Activated CD4-positive, alpha-beta T cell treated with anti-CD3 and anti-CD28 coated beads for 24 hours (primary cell): ENCODE measurements at places on chromosomes 5 and 9.

- DNase-seq, result no peak
Observed at GRCh38 chr5:15823398-15823797, 323.4 kb downstream of the FBXL7 start.

GRCh38 chr5:62922191-62922590 is 343.6 kb downstream of the LRRC70 start:
- DNase-seq, result no peak

DNA sequence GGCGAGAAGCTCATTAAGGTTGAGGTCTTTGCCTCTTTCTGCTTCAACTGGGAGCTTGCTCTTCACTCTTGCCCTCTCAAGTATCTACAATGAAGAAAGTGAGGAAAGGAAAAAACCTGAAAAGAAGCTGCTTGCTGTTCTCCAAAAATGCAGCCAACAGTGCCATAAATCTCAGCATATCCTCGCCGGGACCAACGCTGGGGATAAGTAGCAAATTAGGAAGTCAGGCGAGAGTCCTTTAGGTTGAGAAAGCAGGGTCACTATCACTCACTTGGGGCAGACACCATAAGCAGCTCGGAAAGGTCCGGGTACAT is 399 bp downstream of the NUP155 start:
- DNase-seq, result peak; percentile 9

- DNase-seq, result no peak
Observed at GRCh38 chr5:96432216-96433065, 607 bp downstream of the PCSK1 start.

- DNase-seq, result peak; percentile 36
Observed at GRCh38 chr9:112037281-112038016, 137.6 kb downstream of the SUSD1 start.

DNA sequence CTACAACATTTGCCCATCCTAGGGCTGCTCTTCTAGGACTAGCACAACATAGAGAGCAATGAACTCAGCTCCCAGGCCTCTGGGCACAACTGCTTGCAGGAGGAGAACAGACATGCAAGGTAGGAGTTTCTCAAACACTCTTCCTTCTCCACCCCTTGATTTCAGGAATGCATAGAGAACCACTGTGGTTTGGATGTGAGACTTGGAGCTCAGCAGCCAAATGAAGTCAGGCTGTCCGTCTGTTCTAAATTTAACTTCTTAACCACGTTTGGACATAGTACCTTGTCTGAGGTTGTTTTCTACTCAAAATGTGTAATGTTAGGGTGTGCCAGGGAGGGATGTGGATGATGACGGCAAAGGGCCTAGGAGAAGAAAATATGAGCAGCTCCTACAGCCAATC is 515.1 kb upstream of the TNC start:
- DNase-seq, result no peak

GRCh38 chr5:16690243-16690852 is 73.6 kb upstream of the RETREG1 start:
- DNase-seq, result no peak

DNA sequence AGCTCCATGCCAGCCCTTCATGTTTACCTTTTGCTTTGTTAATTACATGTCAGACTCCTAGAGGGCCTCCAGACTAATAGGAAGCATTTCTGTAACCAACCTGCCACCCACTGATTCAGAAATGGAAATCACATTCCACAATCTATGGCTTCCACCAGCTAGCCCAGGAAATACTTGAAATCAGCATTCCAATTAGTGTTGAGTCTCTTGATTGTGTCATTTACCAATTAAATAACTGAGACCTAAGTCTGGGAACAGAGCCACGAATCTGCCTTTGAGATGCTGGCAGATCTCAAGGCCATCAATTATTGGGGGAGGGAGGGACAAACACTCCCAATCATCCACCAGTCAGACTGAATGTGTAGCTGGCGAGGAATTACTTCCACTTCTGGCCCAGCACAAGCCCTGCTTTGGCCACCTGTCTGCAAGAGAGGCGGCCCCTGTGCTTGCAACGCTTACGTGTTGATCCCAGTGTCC is 27.4 kb upstream of the SAP30L start:
- DNase-seq, result no peak

- no peak for DNase-seq
Observed at GRCh38 chr5:151718646-151719045, 31.9 kb upstream of the SPARC start.

DNA sequence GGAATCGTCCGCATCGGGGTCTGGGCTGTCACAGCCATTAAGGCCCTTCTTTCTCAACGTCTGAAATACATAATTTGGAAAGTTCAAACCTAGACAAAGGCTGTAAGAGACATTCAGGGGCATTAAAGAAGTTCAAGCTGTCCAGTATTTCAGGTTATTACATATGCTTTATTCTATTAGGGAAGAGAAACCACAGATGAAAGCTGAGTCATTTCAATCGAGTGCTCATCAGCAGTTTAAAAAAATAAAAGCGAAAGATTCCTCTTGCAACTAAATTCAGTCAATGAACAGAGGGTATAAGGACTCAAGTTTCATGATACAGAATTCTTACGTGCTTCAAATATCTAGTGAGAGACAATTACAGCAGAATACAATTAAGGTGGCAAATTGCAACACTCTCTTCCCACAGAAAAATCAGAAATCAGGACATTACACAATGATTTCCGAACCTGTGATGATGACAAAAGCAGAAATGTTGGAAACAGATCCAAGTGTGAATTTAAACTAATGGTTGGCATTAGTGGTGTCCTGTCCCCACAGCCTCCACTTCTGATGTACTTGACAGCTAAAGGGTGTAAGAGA is 121.6 kb downstream of the MEF2C start:
- no peak for DNase-seq

GRCh38 chr5:146815411-146815810 is 63.1 kb downstream of the PPP2R2B start:
- DNase-seq, result no peak

DNA sequence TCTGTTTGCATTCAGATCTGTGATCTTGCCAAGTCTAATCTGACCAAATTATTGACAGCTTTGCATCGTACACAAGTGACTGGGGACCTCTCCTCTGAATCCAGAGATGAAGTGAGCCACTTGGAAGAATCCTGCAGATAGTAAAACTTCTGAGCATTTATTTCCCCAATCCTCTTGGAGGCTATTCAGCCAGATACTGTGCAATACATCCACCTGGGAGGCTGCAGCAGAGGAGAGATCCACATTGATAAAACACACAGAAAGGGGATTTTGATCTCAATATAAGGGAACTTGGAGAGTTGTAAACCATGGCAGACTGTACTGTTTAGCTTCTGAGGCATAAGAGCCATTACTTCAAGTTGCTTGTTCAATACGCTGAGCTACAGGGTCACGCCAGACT is 654.6 kb downstream of the MTRR start:
- no peak for DNase-seq

DNA sequence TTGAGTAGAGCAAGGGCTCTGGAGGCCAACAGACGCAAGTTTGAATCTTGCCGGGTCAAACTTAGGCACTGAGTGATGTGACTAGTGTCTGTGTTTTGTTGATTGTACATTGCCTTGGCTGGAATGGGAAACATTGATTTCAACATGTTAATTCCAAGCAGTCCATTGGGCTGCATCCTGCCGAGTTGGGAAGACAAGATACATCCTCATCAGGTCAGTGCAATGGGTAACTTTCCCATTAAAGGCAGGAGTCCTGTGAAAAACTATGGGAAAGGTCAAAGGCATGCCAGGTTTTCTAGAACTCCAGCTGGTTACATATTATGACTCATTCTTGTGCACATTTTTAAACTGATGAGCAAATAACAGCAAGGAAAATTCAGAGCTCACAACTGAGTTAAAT is 126.5 kb upstream of the ABCA1 start:
- no peak for DNase-seq

DNA sequence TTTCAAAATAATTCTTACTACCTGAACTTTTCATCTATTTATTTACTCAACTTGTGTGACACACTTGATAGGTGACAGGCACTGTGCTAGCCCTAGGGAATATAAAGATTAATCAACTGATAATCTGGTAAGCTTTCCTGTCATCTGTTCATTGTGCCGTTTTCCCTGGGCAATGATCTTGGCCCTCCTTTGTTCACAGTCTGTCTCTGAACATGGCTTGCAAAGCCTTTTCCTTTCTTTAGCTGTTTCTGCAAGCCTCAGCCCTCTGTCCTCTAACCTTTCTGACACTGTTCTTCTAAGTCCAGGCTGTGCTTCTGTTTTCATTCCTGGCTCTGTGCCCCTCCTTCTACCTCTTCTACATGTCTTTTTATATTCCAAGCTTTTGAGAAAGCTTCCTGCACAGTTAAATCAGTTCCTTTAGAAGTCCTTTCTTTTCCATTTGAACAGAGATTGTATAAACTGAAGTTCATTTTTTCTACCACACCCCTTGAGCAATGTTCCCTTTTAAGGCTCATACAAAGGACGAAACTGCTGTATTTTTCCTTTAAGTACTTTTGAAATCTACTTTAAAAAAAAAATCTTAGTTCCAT is 803.0 kb upstream of the ZNF608 start:
- DNase-seq, result no peak

GRCh38 chr9:90904706-90905478 is 103.3 kb downstream of the SYK start:
- DNase-seq, result no peak

- DNase-seq, result no peak
Observed at GRCh38 chr9:127539982-127540663, 72.0 kb upstream of the STXBP1 start.

DNA sequence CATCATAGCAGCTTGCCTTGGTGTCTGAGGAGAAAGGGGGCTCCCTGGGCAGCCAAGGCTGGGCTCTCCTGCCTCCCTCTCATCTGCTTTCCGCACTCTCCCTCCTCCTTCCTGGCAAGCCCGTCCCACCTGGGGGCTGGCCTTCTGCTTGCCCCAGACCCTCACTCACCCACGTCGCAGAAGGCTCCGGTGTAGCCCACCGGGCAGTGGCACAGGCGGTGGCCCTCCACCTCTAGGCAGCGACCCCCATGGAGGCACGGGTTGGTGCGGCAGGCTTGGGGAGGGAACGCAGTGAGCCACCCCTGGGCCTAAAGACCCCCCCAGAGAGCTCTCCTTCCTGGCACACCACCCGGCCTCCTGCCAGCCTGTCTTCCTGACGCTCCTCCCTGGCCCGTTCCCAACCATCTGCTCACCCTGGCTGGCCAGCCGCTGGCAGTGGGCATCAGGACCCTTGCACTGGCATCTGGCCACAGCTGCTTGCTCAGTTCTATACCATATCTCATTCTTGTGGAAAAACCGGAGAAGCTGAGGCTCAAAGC is 4.2 kb upstream of the PFN3 start:
- no peak for DNase-seq

DNA sequence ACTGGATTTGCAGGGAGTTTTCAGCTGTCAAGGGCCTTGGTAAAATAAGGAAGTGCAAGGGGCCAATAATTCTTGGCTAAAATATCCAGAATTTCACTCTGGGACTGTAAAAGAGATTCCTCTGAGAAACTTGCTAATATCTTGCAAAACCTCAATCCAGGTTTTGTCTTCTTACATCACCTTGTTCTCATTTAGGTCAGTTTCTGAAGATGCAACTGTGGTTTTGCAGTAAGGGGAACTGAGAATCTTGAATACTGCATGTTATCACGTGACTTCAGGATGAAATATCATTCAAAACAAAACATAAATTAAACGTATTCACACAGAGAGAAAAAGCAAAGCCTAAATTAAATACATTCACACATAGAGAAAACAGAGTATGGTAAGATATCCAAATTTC is 35.0 kb upstream of the RIC1 start:
- no peak for DNase-seq

GRCh38 chr9:72460342-72461312 is 60.8 kb upstream of the TMC1 start:
- no peak for DNase-seq
